ENCODE measurements at places on chromosomes 7 and 10. TPM values are rescaled to one million over a fixed set of nuclear protein-coding genes. Genes with fewer than 3 reads are reported as not detected.
A peak's percentile ranks its signal among the peaks of the same experiment; 100 is the strongest.

Gene C10orf67
- 2.3 TPM for polyA plus RNA-seq

Gene THSD7A
- 78.5 TPM for polyA plus RNA-seq

Gene SPDYE11
- polyA plus RNA-seq, result 0.25 TPM

Gene PAX4
- polyA plus RNA-seq, result not detected

Gene GPR85
- 0.98 TPM for polyA plus RNA-seq

Gene SUN3
- 0.37 TPM for polyA plus RNA-seq

- no peak for DNase-seq
Measured at GRCh38 chr7:44266526-44266925, 58.9 kb downstream of the CAMK2B start.

GRCh38 chr7:154748089-154748786 is 254.7 kb downstream of the PAXIP1 start:
- no peak for DNase-seq

DNA sequence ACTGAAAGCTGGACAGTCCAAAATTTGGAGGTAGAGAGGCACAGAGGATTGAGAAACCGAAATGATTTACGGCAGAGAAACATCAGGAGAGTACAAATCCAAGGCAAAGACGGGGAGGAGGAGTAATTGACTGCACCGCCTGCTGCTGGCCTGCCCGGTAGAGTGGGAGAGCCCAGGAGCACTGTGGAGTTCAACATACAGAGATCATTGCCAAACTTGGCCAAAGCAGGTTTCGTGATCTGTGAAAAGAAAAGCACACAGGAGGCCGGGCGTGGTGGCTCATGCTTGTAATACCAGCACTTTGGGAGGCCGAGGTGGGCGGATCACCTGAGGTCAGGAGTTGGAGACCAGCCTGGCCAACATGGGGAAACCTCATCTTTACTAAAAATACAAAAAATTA is 306.0 kb upstream of the PFKP start:
- no peak for DNase-seq

DNA sequence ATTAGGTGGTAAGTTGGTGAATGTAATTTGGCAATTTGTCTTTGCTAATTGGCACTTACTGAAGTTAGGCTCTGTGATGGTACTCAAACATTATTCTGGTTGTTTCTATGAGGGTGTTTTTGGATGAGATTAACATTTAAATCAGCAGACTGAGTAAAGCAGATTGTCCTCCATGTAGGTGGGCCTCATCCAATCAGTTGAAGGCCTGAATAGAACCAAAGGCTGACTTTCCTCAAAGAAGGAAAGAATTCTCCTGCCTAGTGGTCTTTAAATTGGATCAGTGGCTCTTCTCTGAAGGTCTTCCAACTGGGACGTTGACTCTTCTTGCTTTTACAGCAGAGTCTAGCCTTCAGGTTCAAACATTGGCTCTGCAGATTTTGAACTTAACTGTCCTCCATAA is 278.3 kb downstream of the KIF20B start:
- DNase-seq, result no peak

- DNase-seq, result peak; percentile 80
Measured at GRCh38 chr10:75294866-75295701, 59.3 kb upstream of the COMTD1 start.

DNA sequence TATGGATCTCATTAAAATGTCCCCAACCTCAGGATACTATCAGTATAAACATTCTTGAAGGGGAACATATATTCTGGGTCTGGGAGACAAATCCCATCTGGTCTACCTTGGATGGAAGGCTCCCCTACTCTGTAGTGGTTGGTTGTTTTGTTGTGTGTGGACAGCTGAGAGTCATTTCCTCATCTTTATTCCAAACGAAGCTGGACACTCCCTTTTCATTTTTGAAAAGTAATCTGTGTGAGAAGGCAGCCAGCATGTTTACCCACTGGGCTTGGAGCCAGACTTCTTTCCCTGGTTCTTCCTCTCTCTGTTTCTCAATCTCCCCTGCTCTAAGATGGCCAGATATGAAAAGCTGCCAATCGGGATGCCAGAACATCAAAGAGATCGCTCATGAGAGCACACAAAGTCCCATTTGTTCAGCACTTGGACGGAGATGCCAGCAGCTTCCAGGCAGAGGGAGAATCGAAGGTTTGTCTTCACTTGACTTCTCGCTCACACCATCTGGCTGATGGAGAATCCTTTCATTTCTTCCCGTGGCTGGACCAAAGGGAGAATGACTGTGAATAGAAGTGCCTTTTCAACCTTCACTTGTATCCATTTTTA is 108.1 kb upstream of the AGR3 start:
- peak; percentile 39 for DNase-seq

DNA sequence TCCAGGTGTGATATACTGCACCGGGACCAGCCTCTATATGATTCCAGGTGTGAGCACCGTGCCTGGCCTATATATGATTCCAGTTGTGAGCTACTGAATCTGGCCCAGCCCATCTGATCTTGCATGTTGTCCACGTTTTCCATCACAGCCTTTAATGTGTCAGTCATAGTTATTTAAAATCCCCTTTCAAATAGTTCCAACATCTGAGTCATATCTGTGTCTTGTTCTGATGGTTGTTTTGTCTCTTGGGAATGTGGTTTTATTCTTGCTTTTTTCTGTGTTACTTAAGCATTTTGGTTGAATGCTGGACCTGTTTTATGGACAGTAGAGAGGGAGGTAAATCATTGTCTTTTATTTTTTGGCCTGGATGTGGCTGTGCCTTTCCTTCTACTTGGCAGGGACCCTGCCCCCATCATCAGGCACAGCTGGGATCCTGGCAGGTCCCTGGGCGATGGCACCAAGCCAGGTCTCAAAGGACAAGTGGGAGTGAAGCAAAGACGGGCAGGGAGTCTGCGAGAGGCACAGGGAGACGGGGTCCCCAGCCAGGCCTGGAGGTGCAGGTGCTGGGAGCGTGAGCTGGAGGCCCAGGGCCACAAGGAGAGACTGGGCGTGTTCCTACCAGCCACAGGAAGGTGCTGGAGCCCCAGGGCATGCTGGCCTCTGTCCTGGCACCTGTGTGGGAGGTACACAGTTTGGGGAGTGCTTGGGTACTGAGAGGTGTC is 94.7 kb downstream of the DYNC2I1 start:
- DNase-seq, result no peak

DNA sequence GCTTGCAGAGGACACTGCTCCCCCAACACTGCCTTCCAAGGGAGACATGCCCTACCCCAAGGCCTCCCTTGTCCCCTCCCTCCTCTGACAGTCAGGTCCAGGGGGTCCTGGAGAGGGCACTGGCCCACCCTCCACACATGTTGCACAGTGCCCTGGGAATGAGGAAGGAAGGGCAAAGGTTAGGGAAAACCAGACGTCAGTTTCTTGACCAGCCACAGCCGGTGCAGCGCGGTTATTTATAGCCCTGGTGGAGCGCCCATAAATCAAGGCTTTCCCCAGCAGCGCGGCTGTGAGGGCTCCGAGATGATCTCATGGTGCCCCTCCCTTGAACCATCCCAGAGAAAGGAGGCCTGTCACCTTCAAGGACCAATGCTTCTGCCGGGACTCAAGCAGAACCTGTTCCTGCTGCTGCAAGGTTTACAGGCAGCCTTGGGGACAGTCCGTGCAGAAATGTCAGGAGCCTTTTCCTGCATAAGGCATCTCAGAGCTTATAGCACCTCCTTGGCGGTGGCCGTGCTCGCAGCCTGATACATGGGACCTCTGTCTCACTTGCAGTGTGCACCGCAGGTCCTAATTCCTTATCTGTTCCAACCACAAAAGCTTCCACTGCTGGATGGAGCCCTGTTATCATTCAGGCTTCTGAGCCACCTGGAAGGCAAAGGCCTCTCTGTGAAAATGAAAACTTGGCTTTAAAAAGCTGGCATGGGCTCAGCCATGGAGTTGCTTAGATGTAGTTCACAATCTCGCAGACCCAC is 127.3 kb downstream of the LHPP start:
- DNase-seq, result peak; percentile 77

GRCh38 chr10:118481871-118482270 is 113.6 kb downstream of the PRLHR start:
- DNase-seq, result no peak

DNA sequence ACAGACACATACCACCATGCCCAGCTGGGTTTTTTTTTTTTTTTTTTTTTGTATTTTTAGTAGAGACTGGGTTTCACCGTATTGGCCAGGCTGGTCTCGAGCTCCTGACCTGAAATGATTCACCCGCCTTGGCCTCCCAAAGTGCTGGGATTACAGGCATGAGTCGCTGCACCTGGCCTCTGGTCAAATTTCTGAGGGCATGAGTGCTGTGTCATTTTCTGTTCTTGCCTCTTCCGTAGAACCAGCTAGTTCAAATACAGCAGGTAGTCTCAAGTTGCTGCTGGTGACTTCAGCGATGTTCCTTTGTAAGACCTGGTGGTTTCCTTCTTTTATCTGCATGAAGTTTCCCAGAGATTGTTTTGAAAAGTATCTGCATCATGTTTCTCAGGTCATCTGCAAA is 134.8 kb upstream of the SHH start:
- DNase-seq, result no peak

- no peak for DNase-seq
Measured at GRCh38 chr10:89685936-89686335, 15.5 kb upstream of the KIF20B start.

DNA sequence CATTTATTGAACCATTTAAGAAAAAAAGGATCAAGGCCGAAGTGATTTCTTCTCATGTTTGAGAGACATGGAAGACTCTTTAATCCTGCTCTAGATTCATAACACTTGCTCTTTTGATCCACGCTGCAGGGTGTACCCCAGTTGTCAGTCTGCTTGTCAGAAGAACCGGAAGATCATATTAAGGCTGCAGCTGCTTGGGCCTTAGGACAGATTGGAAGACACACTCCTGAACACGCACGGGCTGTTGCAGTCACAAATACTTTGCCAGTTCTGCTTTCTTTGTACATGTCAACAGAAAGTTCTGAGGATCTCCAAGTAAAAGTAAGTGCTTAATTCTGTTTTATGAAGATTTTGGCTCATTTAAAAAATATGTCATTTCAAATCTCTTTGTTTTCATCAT is 46.3 kb downstream of the SPAG6 start:
- no peak for DNase-seq

GRCh38 chr10:124648738-124649137 is 95.4 kb downstream of the FAM53B start:
- peak; percentile 41 for DNase-seq

- DNase-seq, result peak; percentile 39
Measured at GRCh38 chr7:8214244-8214824, 47.6 kb downstream of the ICA1 start.

GRCh38 chr10:128028508-128029289 is 97.5 kb downstream of the MKI67 start:
- DNase-seq, result no peak

DNA sequence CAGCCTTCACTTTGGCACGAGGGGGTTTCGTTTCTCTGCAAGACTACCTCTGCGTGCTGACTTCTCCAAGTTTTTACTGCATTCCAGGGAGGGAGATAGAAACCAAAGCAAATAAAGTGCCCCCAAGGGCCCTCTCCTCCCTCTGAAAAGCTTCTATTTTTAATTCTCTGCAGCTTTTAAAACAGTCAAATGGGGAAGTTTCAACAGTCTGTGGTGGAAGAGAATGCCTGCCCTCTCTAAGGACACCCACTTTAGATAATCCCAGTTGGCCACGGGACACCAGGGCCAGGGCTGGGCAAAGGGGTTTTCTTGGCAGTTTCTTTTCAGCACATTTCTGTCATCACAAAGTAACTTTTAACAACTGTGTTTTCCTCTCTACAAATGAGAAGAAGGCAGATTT is 386.7 kb upstream of the NPVF start:
- DNase-seq, result no peak

- DNase-seq, result no peak
Measured at GRCh38 chr10:51501396-51501795, 198.0 kb downstream of the CSTF2T start.

DNA sequence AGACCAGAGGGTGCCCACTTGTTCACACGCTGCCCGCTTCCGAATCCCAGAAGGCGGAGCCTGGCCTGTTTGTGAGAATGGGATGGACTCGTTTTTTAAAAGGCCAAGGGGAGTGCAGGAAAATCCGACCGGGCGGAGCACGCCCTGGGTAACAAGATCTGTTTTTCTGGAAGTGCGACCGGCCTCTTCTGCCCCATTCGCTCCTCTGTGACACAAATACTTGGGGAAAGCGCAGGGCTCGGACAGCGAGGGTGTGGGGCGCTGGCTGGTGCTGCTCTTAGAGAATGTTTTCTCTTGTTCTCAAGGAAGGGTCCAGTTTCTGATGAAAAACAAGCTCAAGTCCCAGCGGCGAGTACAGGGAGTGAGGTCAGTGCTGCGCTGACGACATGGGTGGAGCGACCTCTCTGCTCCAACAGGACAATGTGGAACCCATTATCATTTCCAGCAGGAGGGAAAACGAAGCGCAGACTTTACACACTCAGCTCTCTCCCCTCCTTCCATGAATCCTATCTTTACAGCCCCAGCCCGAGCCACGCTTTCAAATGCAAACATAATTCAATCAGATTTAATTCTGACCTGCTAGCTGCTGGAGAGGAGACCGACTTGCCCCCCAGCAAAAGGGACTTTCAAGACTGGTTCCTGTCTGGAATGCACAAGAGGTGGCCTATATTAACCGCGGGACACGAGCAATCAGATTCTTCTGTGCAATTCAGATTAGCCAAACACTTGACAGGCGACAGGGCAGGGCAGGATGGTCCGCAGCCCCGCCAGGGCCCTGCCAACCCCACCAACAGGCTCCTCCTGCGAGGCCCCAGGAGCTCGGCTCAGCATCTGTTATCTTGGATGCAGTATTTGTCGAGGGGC is 1.1 kb downstream of the RADIL start:
- DNase-seq, result no peak

GRCh38 chr10:55747244-55747643 is 613.8 kb downstream of the ZWINT start:
- DNase-seq, result no peak

DNA sequence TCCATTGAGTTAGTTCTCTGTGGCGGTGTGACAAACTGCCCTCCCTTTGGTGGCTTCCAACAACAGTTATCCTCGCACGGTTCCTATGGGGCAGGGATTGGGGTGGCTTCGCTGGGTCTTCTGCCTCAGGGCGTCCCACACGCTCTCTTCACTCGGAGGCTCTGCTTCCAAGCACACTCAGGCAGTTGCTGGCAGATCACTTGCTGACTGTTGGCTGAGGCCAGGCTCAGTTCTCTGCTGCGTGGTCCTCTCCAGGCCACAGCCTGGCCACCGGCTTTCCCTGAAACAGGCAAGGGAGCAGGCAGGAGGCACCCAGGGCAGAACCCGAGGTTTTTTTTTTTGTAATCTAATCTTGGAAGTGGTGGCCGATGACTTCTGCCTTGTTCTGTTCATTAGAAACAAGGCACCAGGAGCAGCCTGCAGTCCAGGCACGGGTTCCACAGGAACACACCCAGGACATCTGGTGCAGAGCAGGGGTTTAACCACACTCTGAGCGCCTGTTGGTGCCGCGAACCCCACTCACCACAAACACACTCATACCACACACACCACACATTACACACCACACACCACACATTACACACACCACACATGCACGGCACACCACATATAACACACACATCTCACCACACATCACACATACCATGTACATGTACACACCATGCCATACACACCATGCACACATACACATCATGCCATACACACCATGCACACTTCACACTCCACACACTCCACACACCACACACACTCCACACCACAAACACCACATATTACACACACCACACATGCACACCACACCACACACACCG is 112.2 kb downstream of the PTPN20 start:
- no peak for DNase-seq

Data from right renal cortex interstitium (tissue), 3 donors.